ENCODE measurements at places on chromosomes 6 and 20. TPM values are rescaled to one million over a fixed set of nuclear protein-coding genes. Genes with fewer than 3 reads are reported as not detected.

Gene RIMS1
- total RNA-seq: 1.1 TPM

Gene SLC22A2
- total RNA-seq: 0.44 TPM

Gene LY6G6D
- not detected for total RNA-seq

Gene SLC44A4
- 3.5 TPM for total RNA-seq

Gene GSTA2
- total RNA-seq: 0.14 TPM

DNA sequence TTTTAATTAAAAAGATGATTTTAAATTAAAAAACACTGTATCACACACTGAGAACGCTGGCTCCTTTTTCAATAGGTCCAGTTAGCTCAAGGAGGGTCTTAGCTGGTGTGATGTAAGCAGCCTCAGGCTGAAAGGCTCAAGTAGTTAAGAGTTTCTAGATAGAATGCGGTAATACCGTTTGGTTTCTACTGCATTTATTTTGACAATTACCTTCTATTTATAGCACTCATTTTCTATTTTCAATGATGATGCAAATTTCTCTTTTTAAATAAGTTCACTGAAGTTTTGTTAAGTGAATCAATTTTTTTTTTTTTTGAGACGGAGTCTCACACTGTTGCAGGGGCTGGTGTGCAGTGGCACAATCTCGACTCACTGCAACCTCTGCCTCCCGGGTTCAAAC, 87.1 kb downstream of the PREX1 start:
- no peak for DNase-seq

DNA sequence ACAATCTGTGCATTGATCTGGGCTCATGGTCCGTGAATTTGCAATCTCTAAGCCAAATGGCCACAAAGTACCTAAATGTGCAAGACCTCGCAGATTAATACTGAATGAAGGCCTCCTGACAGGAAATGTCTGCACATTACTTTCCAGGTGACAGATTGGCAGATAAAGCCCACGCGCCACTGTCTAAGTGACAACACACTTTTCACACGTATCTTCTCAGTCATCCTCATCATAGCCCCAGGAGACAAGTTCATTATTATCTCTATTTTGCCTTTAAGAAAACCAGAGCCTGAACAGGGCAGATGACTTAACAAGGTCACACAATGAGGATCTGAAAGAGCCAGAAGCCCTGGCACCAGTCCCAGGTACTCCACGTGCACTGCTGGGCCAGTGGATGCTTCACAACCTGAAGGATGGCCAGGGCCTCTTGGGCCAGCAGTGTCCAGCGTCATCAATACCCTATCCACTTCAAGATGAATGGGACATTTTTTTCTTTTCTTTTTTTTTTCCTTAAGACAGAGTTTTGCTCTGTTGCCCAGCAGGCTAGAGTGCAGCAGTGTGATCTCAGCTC, 266.3 kb downstream of the PTPRT start:
- DNase-seq: no peak

GRCh38 chr6:125886914-125887313, 69.7 kb upstream of the HINT3 start:
- no peak for DNase-seq

DNA sequence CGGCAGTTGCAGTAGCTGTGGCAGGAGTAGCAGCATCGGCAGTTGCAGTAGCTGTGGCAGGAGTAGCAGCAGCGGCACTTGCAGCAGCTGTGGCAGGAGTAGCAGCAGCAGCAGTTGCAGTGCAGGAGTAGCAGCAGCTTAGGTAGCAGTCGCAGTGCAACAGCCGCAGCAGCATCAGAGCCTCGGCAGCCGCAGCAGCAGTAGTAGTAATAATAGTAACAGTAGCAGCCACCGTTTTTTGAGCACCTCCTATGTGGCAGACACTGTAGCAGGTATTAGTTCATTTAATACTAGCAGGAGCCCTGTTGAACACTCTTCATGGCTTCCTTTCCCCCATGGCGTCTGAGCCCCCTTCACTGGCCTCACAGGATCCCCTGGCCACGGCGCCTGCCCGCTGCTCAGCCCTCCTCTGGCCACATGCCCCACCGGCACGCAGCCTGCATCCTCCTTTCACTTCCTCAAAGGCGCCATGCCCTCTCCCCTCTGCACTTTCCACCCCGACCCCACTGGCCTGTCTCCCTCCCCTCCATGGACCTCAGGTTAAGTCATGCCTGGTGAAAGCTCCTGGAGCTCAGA, 19.1 kb upstream of the IRF4 start:
- no peak for DNase-seq

DNA sequence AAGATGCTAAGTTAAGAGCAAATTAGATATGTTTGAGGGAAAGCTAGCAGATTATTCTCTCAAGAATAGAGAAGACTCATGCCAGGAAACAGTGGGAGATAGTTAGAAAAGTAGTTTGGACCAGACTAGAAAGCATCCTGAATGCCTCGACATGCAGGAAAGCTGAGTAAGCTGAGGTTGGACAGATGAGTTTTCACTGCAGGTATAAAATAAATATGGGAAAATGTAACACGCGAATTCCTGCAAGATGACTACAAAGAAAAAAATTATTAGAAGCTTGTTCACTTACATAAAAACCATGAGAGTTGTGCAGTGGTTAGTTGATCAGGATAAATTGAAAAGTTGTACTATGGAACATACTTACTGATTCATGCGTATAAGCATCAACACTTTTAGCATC, 484.2 kb upstream of the MANEA start:
- no peak for DNase-seq

- DNase-seq: no peak
These were observed 65.8 kb upstream of the PTCHD4 start for GRCh38 chr6:48176645-48177308.

- DNase-seq: peak; percentile 54
These were observed 577 bp upstream of the LRRC1 start for GRCh38 chr6:53794137-53794719.

DNA sequence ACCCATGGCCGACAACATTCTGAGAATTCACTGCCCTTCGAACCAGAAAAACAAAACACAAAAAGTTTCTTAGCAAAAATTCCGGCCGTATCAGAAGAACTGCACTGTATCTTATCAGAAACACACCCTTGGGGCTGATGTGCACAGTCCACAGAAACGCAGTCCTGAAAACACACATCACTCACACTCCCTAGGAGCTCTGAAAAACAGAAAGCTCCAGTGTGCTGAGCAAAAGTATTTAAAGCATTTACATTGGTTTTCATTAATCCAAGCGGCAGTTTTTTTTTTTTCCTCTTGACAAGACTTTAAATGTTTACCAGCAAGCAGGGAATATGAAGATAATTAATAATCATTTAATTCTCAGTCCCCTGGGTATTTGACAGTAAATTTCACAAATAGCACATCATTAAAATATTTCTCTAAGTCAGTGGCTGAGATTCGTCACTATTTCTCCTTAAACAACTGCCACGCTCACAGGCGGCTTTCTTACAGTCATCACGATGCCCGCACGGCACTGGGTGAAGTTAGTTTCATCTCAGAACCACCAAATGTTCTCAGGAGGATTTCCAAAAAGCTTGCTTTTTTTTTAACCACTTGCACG, 13.3 kb downstream of the NFATC2 start:
- no peak for DNase-seq

DNA sequence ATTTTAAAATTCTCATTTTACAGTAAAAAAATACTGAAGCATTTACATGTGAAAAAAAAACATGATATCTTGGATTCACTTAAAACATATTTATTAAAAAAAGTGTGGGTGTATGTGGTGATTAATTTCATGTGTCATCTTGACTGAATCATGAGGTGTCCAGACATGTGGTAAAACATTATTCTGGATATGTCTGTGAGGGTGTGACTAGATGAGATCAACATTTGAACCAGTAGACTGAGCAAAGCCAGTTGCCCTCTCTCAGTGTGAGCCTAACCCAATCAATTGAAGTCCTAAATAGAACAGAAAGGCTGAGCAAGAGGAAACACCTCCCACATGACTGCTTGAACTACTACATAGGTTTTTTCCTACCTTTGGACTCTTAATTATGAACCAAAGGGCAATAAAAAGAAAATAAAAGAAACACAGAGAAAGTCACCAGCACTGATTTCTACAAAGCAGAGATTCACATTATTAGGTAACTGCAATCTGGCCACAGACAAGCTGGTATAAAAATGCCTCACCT, 90.5 kb upstream of the VGLL2 start:
- DNase-seq: no peak

DNA sequence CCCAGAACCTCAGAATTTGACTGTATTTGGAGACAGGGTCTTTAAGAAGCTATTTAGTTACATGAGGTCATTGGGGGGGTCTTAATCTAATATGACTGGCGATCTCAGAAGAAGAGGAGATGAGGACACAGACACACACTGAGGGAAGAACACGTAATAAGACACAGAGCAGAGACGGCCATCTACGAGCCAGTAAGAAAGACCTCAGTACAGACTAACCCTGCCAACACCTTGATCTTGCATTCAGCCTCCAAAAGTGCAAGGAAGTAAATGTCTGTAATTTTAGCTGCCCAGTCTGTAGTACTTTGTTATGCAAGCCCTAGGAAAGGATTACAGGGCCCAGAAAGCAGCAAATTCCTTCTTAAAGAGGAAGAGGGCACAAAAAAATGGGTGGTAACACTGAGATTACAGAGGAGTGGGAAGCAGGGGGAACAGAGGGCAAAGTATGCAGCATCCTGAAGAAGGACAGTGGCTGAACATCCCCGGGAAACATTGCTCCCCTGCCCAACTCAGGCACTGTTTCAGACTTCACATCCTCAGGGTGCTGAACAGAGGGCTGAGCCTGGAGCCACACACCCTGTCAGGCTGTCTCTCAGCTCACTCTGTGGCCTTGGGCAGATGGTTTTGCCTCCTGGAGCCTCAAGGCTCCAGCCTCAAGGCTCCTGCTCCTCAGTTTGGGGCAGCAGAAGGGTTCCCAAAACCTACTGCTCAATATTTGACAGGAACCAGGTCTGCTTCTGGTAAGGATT, 27.9 kb upstream of the SIRPG start:
- DNase-seq: no peak

DNA sequence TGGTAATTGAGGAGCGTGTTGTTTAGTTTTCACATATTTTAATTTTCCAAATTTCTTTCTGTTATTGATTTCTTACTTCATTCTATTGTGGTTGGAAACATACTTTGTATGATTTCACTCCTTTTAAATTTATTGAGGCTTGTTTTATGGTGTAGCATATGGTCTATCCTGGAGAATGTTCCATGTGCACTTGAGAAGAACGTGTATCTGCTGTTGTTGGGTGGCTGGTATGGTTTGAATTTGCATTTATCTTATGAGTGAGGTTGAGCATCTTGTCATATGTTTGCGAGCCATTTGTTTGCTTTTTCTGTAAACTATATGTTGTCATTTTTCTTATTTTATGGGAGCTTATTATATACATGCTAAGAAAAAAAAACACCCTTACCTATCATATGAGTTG, 26.5 kb downstream of the SRC start:
- no peak for DNase-seq

DNA sequence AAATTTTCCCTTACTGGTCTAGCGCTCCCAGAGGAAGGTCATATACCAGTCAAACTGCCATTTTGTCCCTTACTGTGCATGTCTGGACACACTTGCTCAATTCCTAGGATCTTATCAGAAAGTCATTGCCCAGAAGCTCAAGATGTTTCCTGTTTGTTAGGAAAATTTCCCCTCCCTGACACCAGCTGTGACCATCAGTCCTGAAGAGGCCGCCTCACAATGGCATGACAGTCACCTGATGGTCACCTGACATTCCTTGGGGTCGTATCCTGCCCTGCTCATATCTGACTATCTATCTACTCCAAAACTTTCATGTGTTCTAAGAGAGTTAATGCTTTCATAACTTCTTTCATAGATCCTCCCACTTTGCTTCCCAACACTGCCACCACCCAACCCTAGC, 219.9 kb downstream of the OTOR start:
- no peak for DNase-seq

DNA sequence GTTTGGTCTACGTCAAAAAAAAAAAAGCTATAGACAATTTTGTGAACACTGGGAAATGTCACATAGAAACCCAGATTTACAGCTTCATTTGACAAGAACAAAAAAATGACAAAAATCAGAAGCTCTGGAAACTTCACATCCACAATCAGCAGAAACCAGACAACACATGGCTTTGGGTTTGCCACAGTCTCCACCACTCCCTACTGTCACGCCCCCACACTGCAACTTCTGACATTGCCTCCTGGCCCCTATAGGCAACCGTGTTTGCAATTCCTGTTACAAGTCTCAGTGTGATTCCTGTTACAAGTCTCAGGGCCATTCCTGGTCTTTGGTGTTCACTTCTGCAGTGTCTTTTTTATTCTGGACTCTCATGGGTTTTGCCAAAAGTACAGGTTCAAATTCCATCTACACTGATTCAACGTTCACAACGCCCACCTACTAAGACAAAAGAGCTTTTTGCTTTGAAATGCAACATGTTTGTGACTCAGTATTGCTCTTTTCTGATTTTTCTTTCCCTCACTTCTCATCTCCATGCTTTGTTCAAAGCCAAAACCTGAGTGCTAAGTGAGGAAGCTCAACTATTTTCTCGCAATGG, 12.0 kb downstream of the CNKSR3 start:
- no peak for DNase-seq

DNA sequence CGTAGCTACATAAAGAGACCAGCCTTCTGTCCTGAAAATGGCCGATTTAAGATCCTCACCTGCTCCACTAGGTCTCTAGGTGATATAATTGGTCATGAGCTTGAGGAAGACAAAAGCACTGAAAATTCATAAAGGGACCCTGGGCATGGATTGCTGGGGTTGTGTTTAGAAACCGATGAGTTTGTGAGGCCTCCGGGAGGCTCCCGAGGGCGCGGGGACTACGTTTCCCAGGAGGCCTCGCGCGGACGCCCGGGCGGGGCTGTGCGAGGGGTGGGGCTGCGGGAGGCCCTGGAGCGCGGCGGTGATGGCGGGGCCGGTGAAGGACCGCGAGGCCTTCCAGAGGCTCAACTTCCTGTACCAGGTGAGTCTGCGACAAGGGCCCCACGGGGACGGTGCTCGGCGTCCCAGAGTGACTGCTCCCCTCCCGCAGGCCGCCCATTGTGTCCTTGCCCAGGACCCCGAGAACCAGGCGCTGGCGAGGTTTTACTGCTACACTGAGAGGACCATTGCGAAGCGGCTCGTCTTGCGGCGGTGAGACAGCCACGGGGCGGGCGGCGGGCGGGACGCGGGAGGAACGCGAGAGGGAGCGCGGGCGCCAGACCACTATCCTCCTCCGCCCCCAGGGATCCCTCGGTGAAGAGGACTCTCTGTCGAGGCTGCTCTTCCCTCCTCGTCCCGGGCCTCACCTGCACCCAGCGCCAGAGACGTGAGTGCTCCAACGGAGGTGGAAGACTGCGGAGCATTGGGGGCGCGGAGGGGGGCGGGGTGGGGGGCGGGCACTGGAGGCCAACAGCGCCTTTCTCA, at the start of gene RPP21:
Gene RPP21, plus strand, starts transcription at position 289 of the 804 bp plus-strand sequence. Its CDS starts 16 bp downstream, at position 305.
- DNase-seq: peak; percentile 88

DNA sequence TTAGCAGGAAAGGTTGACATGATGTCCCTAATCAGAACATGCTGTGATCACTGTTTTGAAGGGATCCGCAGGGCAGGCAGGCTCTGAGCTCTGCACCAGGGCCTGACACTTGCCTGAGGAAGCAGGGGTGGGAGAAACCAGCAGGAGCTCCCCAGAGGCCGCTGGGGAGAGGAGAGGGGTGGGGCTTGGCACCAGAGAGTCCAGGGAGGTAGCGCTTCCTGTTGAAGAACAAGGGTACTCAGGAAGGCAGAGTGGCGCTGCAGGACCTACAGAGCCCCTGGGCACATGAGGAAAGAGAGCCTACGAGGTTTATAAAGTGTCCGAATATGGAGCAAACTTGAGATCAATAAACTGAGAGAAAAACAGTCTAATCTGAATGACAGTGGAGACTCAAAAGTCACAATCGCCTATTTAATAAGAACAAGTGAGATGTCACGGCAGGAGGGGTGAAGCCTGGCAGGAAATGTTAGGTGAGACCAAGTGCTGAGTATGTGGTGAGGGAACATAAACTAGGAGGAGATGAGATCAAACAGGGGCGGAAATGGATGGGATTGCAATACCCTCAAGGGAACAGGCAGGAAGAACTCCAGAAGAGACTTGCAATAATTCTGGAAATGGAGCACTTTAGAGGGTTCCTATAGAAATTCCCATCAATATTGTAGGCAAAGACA, 5.8 kb upstream of the TBXT start:
- peak; percentile 48 for DNase-seq

Measured in WTC11 (cell line).